ENCODE measurements at places on chromosomes 6 and 20.

- DNase-seq, result no peak
Observed at GRCh38 chr6:43516367-43516696, 394 bp downstream of the YIPF3 start.

DNA sequence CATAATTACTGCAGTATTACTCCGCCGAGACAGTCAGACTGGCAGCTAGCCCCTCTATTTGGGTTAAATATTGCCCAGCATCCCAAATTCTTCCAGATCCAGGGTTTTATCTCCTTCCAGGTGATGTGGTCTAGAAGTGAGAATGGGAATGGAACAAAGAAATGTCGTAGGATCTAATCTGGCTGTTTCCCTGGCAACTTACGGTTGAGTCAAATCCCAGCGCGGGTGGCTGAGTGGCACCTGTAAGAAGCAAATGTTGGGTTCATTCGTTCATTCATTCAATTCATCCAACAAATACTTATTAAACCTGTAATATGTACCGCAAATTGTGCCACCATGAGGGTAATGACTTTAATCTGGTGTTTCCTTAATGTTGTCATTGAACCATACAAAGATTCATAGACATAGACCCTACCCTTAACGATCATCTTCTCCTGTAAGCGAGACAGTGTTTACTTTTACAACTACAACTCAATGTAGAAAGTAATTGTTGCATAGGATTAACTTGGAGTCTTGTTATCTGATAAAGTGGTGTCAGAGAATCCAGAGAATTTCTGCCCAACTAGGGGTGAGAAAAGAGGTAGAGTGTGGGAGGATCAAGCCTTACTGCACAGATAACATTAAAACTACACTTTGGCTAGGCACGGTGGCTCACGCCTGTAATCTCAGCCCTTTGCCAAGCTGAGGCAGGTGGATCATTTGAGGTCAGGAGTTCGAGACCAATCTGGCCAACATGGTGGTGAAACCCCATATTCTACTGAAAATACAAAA, 91.3 kb upstream of the ADGRF1 start:
- no peak for DNase-seq

- DNase-seq, result no peak
Observed at GRCh38 chr20:52060794-52061714, 130.5 kb downstream of the ZFP64 start.

DNA sequence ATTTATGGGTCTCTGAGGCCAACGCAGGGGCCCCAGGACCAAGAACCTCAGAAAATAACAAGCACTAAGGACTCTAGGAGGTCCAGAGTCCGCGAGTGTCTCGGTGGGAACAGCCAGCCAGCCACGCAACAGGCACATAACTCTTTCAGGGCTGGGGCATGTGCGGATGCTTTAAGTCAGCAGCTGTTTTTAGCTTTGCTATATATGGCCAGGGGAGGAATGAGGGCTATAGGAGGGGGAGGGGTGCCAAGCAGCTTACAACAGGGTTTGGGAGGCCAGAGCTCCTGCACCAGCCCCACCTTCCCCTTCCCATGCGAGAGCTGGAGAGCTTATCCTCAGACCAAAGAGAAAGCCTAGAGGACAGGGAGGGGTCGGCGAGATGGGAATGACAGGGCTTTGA, 6.2 kb downstream of the JPH2 start:
- no peak for DNase-seq

DNA sequence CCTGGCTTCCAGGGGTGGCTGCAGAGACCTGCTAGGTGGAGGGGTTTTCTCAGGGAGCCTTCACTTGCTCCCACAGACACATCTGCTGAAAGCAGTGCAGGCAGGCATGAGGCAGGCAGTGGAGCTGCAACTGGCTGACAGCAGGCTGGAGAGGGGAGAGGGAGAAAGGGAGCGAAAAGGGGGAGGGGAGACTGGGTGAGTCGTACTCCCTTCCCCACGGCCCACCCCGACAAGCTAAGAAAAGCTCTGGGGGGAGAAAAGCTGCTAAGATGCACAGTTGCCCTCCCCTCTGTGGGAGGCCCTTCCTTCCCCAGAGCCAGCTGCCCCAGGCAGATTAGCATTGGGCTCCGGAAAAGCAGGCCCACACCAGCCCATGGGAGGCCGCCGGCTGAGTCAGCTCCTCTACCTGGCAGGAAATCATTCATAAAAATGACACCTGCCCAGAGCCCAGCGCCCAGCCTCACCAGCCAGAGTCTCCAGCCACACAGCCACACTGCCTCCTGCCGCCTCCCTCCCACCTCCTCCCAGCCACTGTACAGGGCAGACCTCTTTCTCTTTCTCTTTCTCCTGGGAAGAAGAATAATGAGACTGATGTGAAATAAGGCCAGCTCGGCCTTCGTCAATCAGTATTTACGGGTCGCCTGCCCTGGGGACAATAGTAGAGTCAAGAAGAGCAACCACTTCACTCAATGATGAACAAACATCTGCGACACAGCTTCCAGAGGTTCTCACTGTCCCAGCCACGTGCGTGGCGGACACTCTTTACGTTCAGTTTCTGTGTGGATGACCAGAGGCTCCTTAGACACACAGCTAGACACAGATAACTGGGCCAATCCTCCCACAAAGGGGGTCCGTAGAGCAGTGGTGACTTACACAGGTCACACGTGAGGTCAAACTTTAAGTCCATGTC, 7.7 kb upstream of the C20orf203 start:
- DNase-seq, result no peak

- DNase-seq, result no peak
Observed at GRCh38 chr6:150713931-150714330, 114.2 kb downstream of the PLEKHG1 start.

- DNase-seq, result no peak
Observed at GRCh38 chr6:33375143-33375671, 16.4 kb upstream of the KIFC1 start.

DNA sequence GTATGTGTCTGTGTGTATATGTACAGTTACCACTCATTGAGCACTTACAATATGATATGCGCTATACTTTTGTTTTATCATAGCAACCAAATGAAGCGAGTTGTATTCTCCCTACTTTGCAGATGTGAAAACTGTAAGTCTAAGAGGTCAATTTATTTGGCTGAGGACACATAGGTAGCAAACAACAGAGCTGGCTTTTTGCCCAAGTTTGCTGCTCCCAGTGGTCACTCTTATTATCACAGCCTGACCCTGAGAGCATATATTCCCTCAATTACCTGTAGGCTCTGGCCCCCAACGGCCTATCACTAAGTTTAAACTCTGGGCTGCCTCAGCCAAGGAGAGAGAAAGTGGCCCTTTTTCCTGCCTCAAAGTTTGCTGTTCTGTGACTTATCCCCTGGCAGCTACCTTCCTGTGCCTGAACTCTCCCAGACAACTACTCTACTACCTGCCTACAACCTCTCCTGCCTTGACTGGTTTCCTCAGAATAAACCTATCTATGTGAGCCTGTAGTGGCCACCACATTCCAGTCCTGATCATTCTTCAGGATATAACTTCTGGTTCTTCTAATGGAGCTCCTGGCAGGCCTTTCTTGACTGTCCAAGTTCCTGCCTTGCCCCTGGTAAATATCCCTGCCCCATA, 221.8 kb downstream of the FRK start:
- peak; percentile 20 for DNase-seq

GRCh38 chr6:1952740-1953360, 292.6 kb downstream of the GMDS start:
- no peak for DNase-seq
